Stimulated activated CD4-positive, alpha-beta T cell treated with anti-CD3 and anti-CD28 coated beads, Interleukin-4, amount 100 ng/mL, for 24 hours (primary cell): ENCODE measurements at places on chromosomes 12 and 14.

DNA sequence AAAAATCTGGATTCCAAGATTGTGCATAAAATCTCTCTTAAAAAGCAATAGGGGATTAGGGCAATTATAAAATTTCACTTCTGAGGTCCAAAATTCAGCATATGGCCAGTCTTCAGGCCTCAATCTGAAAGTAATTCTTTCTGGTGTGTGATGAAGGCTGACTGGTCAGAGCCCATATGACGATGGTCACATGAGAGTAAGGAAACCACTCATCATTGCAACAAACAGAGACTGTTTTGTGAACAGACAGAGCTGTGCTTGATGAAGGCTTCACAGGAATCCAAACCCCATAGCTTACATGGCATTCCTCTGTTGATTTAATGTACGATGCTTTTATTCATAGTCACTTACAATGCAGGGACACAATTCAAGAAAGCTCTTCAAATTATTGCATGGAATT, 238.1 kb downstream of the APAF1 start:
- no peak for DNase-seq

GRCh38 chr14:22380571-22381407, 208.2 kb downstream of the DAD1 start:
- no peak for DNase-seq

- DNase-seq = no peak
These were observed 12.1 kb downstream of the GPATCH2L start for GRCh38 chr14:76163668-76164363.

GRCh38 chr14:102226356-102227125, 78.4 kb downstream of the MOK start:
- DNase-seq = no peak

DNA sequence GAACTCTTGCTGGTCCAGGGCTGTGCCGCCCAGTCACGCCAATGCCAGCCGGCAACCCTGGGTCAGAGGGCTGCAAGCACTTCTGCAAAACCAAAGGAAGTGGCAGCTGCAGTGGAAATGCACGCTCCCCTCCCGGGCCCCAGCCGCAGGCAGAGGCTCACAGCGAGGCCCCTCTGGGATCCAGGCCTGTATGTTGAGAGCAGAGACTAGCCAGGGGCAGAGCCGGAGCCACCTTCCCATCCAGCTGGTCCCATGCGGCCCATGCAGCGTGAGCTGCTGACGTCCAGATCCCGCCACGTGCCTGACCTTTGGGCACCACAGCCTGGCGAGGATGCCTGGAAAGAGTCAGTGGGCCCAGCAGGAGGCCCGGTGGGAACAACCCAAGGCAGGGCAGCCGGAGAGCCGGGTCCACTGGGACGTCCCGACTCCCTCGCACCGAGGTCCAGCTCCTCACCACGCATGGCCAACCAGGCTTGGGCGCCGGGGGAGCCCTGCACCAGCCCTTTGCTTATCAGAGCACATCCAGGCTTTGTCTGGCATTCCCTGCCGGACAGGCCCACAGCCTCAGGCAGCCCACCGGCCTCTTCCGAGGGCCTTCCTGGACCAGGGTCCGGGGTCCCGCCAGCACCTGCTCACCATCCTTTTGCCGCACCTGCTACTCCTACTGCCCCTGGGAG, 4.3 kb downstream of the GPR132 start:
- DNase-seq = peak; percentile 42

GRCh38 chr14:98022541-98023520, 1225.6 kb downstream of the VRK1 start:
- no peak for DNase-seq

DNA sequence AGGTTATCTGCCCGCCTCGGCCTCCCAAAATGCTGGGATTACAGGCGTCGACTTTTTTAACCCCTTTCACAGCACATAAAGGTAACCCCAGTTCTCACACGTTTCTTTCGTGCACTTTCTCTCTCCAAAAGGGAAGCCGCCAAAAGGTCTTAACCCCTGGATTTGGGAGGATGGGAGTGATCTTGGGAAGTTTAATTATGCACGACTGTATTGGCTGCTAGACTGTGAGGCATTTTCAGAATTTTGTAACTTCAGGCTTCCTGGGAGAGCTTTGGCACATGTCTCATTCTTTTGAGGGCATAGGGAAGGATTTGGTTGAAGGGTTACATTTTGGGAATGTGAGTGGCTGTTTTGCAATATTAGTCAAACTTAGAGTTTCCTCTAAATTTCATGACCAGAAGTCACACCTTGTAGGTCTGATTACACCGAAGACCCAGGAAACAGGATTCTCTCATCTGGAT, 1.4 kb upstream of the SMARCC2 start:
- DNase-seq = no peak

- DNase-seq = no peak
These were observed 35.2 kb downstream of the HELB start for GRCh38 chr12:66337381-66338010.

DNA sequence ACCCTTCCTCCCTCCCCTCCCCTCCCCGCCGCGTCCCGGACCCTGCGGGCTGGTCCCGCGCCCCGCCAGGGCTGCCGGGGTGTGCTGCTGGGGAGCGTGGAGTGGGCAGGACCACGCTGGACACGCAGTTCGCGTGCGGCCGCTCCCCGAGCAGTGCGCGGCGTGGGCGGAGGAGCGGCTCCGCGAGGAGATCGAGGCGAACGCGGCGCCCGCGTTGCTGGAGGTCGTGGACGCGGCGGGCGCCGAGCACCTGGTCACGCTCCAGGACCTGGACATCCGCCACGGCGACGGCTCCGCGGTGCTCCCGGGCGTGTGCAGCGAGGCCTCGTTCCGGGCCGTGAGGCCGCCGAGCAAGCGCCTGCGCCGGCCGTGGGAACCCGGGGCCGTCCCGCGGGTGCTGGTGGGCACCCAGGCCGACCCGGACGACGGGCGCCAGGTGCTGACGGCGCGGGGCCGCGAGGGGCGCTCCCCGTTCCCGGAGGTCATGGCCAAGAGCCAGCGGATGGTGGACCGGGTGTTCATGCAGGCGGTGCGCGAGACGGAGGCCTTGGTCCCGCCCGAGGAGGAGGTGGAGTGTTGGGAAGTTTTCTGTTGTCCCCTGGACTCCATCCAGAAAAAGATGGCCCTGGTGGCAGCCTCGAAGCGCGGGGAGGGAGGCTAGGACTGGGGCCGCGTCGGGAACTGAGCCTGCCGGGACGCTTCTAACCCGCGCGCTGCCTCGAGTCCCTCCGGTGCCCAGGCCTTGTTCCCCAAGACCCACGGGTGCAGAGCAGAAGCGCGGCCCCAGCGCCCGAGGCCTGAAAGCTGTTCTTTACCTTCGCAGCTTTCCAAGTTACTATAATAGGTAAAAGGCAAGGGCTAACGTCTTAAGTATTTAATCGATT, 54.7 kb upstream of the EIF5 start:
- DNase-seq = no peak

GRCh38 chr12:55699471-55700055, 8.1 kb downstream of the ITGA7 start:
- no peak for DNase-seq

DNA sequence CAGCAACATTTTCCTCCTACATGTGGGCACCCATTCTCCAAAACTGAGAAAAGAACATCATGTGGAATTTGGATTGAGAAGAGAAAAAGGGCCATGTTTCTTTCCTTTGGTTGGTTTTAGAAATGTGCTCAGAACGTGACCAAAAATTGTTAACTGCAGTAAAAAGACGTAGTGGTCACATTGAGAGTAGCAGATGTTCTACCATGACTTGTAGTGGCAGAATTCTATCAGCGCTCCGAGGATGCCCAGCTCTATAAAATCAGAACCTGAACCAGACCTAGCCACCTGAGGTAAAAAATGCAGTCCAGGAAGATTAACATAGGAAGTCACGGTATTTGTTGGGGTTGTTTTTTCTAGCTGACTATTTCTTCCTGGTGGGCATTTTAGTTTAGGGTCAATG, 101.8 kb upstream of the TMEM233 start:
- DNase-seq = no peak

DNA sequence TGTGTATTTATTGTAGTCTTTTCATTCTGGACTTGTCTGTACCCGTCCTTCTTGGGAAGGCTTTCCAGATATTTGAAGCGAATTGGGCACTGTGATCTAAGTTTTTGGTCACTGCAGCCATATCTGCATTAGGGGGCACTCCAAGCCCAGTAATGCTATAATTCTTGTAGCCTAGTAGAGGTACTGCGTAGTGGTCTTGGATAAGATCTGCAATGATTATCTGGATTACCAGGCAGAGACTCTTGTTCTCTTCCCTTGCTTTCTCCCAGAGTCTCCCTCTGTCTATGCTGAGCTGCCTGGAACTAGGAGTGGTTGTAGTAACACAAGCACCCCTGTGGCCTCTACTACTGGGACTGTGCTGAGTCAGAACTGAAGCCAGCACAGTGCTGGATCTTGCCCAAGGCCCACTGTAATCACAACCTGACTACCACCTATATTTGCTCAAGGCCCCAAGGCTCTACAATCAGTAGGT, 30.0 kb downstream of the SLC38A2 start:
- peak; percentile 25 for DNase-seq

- DNase-seq = peak; percentile 82
These were observed 418.5 kb downstream of the TMEM121 start for GRCh38 chr14:105944632-105945610.
